Caudate nucleus (tissue), 63 donors: ENCODE measurements at places on chromosomes 4 and X.

GRCh38 chrX:13043138-13043537, 1.3 kb downstream of the FAM9C start:
- no peak for DNase-seq

GRCh38 chr4:92988301-92988700, 684.5 kb downstream of the GRID2 start:
- DNase-seq: no peak

GRCh38 chrX:69311936-69312670, 146.8 kb upstream of the PJA1 start:
- no peak for DNase-seq

GRCh38 chr4:34158878-34159277, 2085.4 kb downstream of the ARAP2 start:
- DNase-seq: no peak

DNA sequence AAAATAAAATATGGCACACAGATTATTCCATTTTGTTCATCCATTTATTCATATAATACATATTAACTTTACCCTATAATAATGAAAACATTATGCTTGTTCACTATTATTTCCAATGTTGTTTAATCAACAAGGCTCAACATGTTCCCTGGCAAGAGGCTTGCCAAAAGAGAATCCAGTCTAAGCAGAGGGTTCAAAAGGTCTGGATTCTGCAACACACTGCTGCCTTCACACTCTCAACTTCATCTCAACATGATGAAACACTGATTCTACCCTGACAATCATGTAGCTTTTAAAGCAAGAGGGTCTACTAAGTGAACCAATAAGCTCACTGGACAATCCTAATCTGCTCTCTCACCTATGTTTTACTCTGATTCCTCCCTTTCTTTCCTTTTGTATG, 101.1 kb downstream of the MID1 start:
- no peak for DNase-seq

DNA sequence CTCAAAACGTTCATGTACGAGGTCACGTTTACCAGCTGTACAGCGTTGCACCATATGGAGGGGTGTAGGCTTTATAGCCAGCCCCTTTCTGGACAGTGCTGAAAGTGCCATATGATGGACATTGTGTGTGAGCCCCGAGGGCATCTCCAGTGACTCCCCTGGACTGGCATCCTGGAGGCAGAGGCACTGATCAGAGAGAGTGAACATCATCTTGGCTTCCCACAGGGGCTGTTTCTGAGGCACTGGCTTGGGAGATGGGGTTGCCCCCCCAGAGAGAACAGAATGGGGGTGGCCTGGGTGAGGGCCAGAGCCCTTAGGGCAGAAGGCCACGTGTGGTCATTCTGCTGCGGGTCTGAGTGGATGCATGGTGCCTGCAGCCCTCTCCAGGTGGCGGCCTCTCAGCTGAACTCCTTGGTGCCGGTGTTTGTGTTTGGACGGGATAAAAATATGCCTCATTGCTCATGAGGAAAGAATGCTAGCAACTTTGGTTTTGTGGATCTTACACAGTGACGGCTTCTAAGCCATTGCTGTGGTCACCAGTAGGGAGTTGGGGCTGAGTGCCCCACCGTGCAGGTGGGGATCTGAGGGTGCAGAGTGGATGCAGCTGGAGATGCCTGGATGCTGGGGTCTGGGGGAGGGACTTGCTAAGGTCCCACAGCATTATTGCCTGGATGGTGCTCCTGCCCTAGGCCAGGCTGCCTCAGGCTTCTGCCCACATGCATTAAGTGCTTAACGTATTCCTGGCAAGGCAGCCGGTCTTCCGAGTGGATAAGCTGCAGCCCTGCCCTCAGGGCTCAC, 3.4 kb downstream of the WFS1 start:
- DNase-seq: no peak

DNA sequence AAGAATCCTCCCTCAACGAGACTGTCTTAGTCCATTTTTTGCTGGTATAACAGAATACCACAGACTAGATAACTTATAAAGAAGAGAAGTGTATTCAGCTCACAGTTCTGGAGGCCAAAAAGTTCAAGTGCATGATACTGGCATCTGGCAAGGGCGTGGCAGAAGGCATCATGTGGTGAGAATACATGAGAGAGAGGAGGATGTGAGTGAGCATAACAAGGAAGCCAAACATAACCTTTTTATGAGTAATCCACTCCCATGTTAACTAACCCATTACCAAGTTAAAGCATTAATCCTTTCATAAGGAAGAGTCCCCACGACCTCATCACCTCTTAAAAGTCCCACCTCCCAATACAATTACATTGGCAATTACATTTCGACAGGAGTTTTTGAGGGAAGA, 504.6 kb downstream of the IQCM start:
- DNase-seq: no peak

DNA sequence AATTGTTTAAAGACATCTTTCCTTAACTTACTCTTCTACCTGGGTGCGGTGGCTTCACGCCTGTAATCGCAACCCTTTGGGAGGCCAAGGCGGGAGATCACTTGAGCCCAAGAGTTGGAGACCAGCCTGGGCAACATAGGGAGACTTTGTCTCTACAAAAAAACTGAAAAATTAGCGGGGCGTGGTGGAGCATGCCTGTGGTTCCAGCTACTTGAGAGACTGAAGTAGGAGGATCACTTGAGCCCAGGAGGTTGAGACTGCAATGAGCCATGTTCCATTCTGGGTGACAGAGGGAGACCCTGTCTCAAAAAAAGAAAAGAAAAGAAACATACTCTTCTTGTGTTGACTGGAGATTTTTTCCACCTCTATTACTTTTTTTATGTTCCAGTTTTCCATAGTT, 181.9 kb downstream of the RAPGEF2 start:
- no peak for DNase-seq

DNA sequence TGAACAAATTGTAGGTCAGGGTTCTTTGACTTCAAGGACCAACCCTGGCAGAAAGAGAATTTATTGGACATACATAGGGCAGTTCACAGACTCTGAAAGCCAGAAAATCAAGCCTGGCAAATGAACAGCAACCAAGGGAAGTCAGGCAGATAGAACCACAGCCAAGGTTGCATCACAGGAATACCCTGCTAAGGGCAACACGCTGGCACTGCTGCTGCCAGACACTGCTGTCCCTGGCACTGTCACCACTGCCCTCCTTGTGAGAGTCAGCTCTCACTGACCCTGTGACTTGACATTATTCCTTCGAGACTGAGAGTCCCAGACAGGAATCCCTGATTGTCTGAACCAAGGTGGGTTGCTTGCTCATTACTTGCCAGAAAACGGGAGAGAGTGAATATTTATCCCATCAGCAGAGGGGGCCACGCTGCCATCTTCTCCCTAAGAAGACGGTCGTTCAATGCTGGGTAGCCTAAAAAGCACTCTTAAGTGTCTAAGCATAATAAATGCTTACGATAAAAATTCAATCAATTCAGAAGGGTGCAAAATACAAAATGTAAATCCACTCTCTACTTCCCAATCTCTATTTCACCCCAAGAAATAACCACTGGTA, 23.2 kb upstream of the PTTG2 start:
- no peak for DNase-seq

DNA sequence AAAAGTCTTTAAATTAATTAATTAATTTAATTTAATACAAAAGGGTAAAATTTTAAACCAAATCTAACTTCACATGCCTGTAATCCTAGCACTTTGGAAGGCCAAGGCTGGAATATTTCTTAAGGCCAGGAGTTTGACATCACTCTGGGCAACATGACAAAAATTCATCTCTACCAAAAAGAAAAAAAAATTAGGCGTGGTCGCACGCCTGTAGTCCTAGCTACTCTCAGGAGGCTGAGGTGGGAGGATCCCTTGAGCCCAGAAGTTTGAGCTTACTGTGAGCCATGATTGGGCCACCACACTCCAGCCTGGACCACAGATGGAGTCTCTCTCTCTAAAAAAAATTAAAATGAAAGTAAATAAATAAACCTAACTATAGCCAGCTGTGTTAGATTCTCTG, 39.2 kb upstream of the ANTXR2 start:
- DNase-seq: no peak

DNA sequence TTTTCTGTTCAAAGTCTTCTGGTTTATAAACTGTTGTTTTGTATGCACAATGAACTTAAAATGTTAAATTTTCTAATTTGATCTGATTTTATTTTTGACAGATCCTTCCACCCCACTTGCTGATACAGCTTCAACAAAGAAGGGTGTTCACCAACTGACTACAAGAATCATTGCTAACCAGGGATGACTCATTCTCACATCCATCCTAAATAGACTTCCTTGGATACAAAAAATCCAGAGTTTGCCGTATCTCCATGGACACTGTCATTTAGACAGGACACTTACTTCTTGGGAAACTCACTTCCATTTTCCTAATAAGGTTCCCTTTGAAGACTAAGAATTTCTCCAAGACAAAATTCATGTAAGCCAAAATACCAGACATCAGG, 111.6 kb upstream of the NWD2 start:
- no peak for DNase-seq
